ENCODE measurements at places on chromosomes 6 and 20.

GRCh38 chr6:148934539-148934938, 187.7 kb downstream of the UST start:
- DNase-seq: no peak

- DNase-seq: peak; percentile 52
Measured at GRCh38 chr6:124119596-124119995, 315.9 kb downstream of the NKAIN2 start.

- no peak for DNase-seq
Measured at GRCh38 chr6:166500246-166500645, 86.2 kb downstream of the RAMACL start.

DNA sequence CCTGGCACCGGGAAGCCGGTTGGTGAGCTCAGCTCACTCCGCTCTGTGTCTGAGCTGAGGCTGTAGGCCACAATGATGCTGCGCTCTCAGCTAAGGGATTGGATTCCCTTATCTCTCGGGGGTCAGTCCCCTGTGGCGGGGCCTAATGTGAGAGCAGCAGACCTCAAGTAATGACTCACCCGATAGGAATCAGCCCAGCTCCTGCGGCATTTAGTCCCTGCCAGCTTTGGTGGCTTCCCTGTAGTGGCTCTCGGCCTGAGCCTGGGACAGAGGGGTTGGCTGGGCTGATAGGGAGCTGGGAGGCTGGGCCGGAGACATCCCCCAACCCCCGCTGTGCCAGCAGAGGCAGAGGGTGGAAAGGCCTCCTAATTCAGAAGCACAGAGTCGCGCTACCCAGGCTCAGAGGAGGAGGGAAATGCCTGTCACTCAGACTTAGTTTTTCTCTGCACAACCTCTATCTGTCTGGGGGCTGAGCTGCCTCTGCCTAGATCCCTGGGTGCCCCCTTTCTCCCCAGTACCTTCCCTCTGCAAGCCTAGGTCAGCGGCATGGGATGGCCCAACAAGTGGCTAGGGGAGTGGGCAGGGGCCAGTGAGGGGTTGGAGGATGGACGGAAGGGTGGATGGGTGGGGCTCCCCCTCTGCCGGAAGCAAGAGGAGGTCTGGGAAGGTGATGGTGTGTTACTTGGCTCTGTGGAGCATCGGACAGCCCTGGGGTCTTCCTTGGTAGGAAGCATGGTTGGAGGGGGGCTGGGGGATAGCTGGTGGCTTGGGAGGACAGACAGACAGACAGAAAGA, 92.2 kb downstream of the CDH22 start:
- DNase-seq: no peak

GRCh38 chr6:92587525-92587924, 831.8 kb downstream of the EPHA7 start:
- DNase-seq: no peak

DNA sequence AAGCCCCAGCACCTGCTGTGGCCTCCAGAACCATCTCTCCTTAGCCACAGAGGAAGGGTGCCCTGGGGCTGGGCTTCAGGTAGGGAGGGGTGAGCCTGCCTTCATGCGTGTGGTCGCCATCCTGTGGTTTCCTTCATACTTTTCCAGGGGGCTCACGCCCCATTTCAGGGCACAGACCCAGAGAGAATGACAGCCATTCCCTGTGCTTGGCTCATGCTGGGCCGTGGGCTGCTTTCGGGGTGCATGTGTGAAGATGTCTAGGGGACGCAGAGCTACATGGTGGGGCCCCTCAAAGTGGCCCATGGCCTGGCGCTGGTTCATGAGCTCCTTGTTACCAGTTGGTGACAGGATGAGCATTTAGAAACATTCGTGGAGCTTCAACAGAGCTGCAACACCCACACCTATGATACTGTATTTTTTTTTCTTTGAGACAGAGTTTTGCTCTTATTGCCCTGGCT, 190.3 kb upstream of the SLC24A3 start:
- no peak for DNase-seq

GRCh38 chr20:48898210-48898609, 23.3 kb upstream of the ARFGEF2 start:
- DNase-seq: no peak

Data from cerebellar nuclear complex (tissue), 1 donor.